ENCODE measurements at places on chromosomes 11 and 22.

GRCh38 chr11:30583476-30584280, 2.5 kb downstream of the MPPED2 start:
- no peak for DNase-seq

DNA sequence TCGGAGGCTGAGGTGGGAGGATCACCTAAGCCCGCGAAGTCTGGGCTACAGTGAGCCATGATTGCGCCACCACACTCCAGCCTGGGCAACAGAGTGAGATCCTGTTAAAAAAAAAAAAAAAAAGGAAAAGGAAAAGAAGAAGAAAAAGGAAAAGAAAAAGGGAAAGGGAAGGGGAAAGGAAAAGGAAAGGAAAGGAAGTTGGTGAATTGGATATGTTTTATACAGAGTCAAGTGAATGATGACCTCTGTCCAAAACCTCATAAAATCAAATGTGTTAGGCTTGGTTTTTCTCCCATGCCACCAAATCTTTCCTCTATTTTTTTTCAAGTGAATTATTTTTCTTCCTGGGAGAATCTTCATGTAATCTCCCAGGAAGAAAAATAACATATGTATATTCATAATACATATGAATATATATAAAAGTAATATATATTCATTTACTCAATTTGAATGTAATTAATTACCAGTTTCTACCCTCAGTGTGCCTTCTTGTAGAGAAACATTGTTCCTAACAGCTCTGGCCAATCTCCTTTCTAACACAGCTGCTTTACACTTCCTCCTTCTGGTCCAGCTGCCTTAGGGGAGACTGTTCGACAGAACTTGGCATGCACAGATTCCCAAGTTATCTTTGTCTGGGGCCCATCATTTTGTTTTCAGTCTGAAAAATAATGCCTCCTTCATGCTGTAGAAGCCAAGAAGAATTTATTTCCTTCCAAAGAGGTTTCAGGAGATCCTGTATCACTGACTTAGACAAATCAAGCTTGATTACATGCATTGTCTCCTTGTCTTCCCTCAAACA, 111.9 kb downstream of the CCDC34 start:
- no peak for DNase-seq

DNA sequence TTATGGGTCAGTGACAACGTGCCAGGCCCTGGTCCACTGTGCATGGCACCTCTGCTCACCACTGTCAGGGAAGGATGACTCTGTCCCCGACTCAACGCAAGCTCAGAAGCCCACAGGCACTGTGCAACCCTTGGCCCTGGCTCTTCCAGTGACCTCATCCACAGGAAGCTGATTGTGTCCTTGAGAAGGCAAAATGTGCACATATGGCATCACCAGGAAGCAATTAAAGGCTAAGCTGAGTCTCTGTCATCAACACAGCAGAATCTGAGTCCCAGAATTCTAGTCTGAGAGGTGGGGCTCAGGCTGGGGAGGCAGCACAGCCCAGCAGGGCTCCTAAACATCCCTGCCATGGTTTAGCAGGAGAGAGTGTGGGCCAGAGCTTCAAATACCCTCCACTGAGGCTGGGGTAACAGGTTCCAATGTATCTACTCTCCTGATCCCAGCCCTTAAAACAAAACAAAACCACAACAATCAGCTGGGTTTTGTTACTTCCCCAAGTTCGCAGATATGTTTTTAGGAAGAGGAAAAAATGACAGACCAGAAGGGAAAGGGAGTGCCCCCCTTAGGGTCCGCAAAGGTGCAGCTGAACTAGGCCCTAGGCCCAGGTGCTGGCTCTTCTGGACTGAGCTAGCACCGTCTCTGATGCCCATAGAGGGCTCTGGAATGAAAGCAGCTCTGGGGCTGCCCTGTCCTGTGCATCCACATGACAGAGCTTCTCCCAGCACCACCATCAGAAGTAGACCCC, 33.5 kb upstream of the GNAZ start:
- no peak for DNase-seq

- DNase-seq, result no peak
These were observed 80.7 kb downstream of the CDKN1C start for GRCh38 chr11:2804701-2805387.

- no peak for DNase-seq
These were observed 25.8 kb downstream of the ART5 start for GRCh38 chr11:3615998-3616397.

- DNase-seq, result no peak
These were observed 85.6 kb upstream of the PARVA start for GRCh38 chr11:12291766-12292165.

DNA sequence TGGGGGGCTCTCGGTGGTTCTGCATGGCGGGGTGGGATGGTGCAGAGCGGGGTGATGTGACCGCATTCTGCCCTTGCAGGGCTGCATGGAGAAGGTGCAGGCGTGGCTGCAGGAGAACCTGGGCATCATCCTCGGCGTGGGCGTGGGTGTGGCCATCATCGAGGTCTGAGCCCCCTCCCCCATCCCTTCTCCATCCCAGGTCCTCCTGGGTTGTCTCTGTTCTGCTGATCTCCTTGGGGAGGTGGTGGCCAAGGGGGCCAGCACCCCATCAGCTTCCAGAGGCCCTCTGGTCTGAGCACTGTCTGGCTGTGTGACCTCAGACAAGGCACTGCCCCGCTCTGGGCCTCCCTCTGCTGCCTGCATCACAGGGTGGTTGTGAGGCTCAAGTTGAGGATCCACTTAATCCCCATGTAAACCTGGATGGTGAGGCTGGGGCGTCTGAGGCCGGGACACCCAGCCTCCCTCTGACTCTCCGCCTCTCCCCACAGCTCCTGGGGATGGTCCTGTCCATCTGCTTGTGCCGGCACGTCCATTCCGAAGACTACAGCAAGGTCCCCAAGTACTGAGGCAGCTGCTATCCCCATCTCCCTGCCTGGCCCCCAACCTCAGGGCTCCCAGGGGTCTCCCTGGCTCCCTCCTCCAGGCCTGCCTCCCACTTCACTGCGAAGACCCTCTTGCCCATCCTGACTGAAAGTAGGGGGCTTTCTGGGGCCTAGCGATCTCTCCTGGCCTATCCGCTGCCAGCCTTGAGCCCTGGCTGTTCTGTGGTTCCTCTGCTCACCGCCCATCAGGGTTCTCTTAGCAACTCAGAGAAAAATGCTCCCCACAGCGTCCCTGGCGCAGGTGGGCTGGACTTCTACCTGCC, 53.3 kb downstream of the CD82 start:
- DNase-seq, result no peak

DNA sequence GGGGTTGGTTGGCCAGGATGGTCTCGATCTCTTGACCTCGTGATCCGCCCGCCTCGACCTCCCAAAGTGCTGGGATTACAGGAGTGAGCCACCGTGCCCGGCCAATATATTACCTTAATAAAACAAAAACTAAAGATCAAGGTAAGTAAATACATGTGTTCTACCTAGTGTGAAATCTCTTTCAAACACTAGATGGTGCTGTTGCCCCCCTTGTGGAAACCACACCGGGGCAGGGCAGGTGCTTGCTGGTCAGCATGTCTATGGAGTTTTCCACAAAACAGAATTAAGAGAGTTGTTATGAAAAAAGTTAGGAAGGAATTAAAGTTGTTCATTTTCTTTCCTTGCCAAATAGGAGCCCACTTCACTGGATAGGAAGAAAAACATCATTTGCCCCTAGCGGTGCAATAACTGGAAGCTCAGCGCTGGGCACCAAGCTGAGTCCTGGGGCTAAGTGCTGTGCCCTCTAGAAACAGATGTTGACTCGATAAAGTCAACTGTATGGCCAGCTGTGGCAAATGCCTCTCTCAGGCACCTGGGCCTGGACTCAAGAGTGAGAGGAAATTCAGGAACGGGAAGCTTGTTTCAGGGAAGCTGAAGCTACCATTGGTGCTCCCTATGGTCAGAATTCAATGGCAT, 6.3 kb upstream of the KCNJ5 start:
- no peak for DNase-seq

DNA sequence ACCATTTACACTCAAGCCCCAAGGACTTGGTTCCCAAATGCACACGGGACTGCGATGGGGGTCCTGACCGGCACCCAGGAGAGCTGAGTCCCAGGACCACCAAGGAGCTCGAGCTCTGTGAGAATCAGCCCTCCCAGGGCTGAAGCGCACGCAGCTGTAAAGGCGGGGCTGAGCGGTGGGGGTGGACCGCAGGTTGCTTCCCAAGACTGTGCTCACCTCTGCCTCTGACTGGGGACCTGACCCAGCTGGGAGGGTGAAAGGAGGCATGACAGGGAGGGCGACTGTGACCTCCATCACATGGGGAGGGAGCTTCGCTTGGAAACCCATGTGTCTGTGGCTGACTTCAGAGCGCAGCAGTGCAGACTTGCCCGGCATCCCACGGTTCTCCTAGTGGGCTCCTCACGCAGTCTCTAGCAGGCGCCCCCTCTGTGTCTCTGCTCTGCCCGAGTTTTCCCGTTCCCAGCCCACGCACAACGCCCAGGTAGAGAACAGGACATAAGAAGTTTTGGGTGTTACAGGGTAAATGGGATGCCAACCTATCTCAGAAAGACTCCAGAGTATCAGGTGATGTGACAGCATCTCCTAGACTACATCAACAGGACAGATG, 15.4 kb upstream of the NAP1L4 start:
- no peak for DNase-seq
